ENCODE measurements at places on chromosomes 11 and 22.

DNA sequence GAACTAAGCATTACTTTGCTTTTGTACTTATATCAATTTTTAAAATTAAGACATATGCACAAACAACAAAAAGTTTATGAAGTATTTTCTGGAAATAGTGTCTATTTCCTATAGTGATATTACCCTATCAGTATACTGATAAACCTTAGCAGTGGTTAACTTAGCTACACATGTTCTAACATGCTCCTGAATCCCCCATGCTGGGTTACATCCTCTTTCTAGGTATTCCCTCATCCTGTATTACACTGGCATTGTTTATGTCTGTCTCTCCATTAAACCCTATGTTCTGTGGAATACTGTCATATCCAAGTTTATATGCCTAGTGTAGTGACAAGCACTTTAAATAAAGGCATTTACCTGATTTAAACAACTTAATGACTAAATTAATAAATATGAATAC is 1.8 kb upstream of the FAR1 start:
- DNase-seq, result no peak

DNA sequence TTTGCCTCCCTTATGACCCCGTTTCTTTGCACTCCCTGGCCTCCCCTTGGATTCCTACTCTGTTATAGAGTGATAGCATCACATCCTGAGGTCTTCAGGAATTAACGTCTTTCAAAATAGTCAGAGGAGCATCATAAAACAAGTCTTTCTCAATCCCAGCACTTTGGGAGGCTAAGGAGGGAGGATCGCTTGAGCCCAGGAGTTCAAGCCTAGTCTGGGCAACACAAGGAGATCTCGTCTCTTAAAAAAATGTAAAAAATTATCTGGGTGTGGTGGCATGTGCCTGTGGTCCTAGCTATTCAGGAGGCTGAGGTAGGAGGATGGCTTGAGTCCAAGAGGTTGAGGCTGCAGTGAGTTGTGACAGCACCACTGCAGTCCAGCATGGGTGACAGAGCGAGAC is 68.7 kb upstream of the AMPD3 start:
- no peak for DNase-seq

GRCh38 chr11:762421-763072 is 14.7 kb downstream of the GATD1 start:
- DNase-seq, result peak; percentile 73

DNA sequence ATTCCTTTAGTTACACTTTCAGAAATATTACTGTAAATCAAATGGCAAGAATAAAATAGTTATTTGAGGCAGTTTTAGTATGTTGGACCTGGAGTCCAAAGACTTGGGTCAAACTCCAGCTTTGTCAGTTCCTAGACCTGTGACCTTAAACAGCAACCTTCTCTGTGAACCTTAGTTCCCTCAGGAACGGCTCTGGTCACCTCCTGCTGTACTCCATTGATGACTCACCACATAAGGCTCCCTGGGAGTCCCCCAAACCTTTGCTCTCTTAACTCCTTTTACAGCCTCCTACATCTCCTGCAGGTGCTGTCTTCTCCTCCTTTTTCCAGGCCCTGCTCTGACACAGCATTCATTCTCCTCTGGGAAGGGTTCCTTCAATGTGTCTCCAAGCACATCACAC is 29.1 kb downstream of the LIMK2 start:
- DNase-seq, result no peak

- DNase-seq, result peak; percentile 34
Measured at GRCh38 chr11:8809241-8809938, 101.6 kb upstream of the AKIP1 start.

DNA sequence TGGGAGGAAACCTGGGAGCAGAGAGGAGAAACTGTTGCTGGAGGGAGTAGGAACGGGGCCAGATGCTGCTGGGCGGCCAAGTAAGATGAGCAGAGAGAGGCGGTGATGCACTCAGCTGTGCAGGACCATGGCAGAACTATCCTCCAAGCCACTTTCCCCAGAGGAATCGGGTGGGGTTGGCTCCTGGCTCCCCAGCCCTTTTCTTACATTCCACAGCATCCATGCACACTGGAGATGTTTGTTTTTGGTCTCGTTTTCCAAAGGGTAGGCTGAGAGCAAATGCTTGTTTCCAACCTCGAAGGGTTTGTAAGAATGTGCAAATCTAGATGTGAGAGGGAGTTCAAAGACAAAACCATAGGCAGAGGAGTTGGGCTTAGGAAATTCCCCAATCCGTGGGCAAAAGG is 73.2 kb downstream of the DBX1 start:
- peak; percentile 67 for DNase-seq

- DNase-seq, result peak; percentile 40
Measured at GRCh38 chr22:17159504-17159951, 451 bp upstream of the HDHD5 start.

DNA sequence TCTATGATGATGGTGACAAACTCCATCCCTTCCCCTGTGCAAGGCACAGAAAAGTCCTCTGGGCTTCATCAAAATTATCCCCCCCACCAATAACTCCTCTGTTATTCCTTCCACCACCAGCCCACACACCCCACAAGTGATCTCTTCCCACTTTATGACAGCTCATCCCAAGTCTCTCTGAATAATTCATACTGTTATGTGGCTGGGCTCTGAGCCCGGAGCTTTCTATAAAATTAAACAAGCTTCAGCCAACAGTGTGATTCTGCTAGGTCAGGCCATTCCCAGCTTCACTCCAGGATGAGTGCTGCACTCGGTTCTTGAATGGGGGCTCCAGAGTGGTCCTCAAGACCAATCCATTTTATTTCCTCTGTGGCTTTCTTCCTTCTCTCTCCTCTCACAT is 83.0 kb downstream of the INSC start:
- DNase-seq, result peak; percentile 42

All from fibroblast of the aortic adventitia (primary cell).